ENCODE measurements at places on chromosomes 3 and 15. TPM values are rescaled to one million over a fixed set of nuclear protein-coding genes. Genes with fewer than 3 reads are reported as not detected.

- DNase-seq = no peak
Measured at GRCh38 chr3:177764933-177765332, 567.7 kb upstream of the TBL1XR1 start.

DNA sequence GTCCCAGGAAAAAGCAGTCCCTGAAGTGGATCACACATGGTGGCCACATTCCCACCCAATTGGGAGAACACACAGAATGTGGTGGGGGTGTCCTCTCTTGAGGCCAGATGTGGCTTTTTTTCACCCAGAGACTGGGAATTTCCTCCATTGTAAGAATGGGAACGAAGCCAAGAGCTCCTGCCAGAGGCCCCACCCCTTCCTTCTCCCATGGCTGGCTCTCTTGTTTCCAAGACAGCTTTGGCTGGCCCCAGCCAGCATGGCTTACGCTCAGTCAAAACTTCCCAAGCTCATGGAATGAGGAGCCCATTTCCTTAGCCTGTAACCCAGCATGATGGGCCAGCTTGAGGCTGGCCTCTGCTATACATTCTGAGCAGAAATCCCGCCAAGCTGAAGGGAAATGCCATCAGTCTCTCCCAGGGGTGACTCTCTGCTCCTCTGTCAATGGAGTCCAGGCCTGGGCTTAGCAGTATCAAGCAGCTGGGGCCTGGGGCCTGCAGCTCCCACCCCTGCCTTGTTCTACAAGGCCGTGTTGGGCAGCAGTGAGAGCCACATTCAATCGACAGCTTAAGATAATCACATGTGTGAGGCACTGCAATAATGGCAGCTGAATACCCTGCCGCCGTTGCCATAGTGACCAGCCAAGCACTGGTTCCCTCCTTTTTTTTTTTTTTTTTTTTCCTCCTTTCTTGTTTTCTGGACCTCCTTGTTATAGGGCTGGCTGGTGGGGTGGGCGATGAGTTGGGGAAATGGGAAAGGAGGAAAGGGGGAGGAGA is 142.4 kb downstream of the EPHB1 start:
- DNase-seq = no peak

GRCh38 chr15:85718271-85718971 is 76.3 kb downstream of the KLHL25 start:
- DNase-seq = no peak

DNA sequence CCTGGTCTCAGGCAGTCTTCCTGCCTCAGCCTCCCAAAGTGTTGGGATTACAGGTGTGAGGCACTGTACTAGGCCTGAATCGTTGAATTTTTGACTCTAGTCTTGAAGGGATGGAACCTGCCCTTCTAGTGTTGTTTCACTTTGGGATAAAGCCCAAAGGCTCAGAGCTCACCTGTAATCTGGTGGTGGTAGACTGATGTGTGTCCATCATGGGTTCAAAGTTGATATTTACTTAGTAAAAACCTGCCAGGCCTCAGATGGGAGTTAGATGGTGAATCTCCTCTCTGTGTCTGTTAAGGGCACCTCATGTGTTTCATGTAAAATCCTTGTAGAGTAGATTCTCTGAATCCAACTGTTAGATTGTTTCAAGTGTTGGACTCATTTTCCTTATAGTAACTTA is 41.1 kb downstream of the FNDC3B start:
- no peak for DNase-seq

DNA sequence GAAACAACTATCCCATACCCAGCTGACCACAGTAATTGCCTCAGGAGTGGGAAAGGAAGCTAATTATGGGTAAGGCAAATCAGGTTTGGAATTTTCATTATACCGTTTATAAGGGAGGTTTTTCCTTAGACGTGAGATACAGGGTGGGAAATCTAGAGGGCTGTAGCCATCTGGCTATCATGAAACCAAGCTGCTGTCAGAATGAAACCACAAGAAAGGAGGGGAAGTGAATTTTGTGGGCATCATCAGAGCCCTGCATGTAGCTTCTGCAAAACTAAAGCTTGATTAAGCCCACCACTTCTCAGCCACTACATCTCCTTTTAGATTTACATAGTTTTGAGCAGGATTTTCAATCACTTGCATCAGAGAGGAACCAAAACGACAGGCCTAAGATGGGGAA is 893.5 kb downstream of the TUSC7 start:
- DNase-seq = no peak

DNA sequence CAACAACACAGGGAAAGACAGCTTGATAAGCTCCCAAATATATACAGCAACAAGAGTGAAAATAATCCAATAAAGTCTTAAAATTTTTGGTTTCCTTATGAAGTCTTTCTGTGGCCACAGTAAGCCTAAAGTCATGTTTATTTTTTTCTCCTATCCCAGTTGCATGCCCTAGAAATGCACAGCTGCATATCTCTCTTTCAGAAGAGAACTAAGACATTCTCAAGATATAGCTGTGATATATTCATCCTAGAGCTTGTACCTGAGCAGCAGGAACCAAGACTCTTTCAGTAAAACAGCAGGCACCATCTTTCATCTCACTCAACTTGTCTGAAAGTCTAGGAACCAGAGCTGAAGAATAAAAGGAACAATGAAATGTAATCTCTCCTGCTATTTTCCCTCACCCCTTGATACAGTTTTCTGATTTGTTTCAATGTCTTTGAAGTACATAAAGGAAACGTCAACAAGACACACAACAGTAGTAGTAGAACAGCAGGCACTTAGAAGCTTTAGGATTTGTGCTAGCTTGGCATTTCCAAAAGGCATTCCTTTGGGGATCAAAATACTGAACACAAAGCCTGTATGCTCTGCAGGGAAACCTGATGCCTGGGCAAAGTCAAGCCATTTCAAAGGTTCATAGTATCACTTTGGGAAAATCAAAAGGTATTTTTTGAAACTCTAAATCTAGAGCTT is 536.8 kb downstream of the PYDC2 start:
- DNase-seq = no peak

DNA sequence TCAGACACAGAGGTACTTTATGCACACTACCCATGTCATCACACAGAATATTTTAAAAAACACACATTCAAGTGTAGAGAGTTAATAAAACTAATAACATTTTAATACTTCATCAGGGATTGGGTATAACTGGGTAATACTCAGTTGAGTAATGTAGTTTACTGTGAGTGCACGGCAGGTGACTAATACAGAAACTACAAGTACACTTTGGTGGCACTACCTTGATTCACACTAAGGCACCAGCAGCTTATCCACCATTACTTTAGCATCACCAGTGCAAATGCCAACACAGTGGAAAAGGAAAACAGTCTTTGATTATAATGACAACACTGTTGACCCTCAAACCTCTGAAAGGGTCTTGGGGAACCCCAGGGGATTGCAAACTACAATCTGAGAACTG is 33.6 kb downstream of the ZNF280D start:
- DNase-seq = no peak

- DNase-seq = no peak
Measured at GRCh38 chr15:82890338-82890994, 62.1 kb downstream of the HOMER2 start.

- no peak for DNase-seq
Measured at GRCh38 chr3:101665357-101665756, 11.6 kb downstream of the ZBTB11 start.

DNA sequence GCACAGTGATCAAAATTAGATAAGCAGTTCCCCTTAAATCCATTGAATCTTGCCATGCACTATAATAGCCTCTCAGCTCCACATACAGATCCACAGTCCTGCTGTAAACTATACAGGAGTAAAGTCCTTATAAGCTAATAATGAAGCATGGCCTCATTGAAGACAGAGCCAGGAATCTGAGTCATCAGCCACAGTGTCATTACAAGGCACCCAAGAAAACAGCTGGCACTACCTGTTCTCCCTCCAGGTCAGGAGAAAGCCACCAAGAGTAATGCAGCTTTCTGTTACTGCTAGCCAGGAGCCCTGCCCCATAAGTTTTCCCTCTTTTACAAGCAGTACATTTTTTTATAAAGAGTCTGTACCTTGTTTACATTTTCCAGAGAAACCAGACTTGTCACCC is 27.3 kb downstream of the WDR49 start:
- DNase-seq = no peak

DNA sequence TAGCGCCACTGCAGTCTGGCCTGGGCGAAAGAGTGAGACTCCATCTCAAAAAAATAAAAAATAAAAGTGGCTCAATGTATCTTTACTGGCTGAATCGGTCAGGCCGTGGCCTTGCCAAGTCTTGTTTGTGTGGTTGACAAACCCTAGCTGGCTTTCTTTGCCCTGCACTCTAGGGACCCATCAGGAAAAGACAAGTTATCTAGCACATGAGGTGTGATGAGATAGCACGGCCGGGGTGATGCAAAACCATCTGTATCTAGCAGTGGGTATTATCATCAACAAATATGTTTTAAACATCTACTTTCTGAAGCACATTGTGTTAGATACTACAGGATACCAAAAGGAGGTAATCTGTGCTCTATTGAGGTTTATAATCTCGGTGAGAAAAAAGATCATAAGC is 3.9 kb upstream of the DPP8 start:
- DNase-seq = no peak

DNA sequence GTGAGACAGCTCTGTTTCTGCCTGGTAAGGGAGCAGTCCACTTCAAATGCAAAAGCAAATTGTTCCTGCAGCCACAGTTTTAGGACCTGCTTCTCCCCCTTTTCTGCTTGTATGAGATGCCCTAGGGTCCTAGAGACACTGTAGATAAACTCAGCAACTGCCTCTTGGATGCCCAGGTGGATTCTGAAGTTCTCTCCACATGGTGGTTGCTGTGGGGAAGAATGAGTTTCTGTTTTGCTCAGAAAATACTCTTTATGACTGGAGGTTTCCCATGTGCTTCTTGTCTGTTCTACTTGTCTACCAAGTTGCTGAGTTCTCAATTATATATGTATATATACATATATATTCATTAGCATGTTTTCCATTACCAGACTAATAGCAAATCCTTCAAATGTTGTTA is 5.6 kb upstream of the ZNF80 start:
- DNase-seq = no peak

DNA sequence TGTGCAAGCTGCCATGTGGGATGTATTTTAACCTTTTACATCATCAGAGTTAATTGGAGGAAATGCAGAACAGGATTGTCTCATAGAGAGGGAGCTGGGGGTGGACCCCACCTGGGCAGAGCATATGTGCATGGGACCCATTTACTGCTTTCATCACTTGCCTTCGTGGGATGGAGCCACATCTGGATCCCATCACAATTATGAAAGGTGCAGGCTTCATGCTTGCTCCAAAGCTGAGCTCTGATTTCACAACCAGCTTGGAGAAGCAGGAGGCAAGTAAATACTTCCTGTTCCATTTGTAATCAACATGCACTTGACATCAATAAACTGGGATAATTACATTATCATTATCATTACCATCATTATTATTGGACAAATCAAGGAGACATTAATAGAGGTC is 161.9 kb downstream of the ALDH1A2 start:
- no peak for DNase-seq

- no peak for DNase-seq
Measured at GRCh38 chr3:71580636-71581456, 2.7 kb downstream of the FOXP1 start.

GRCh38 chr15:64774629-64775493 is 528 bp downstream of the RBPMS2 start:
- DNase-seq = no peak

DNA sequence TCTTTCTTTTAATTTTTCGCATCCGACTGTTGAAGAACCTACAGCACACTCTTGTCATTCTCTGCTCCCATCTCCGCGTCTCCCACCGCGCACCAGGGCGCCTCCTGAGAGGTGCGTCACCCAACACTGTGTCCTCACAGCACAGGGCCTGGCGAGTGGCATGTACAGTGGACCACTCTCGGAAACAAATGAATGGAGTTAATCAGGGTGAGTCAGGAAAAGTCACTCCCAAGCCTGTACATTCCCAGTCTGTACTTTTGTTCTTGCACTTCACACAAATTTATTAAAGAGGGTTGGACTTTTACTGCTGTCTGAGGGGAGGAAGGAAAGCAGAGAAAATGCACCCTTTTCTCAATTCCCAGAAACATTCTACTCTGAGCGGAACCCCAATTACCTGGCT is 625 bp downstream of the COL6A6 start:
- DNase-seq = peak; percentile 11

DNA sequence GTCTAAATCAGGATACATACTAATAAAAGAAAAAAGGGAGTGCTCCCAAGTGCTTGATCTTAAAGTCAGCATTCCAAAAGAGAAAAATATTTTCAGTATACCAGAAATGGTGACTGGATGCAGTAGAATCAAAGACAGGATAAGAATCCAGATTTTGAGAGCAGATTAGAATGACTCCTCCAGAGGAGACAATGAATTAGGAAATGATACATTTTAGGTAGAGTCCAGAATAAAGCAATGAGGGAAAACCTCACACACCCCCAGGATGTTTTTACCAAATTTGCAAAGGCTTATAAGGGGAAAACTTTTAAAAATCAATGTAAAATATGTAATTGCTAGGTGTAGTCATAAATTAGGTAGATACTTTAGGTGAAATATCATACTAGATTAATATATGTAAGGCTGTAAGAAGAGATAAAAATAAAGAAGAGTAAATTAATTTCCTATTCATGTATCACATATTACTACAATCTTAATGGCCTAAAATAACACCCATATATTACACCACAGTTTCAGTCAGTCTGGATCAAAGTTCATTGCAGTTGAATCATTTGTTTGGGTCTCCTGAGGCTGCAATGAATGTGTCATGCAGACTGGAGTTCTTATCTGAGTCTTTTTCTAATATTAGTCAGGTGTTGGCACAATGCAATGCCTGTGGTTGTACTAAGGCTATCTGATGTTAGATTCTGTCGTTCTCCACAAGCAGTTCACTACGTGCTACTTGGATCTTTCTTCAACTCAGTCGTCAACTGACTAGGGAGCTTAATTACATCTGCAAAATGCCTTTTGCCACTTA is 547.8 kb upstream of the EPHA6 start:
- DNase-seq = peak; percentile 67

SHC4 gene
- 1.5 TPM for total RNA-seq

NOX5 gene
- 0.33 TPM for total RNA-seq

PAK6 gene
- total RNA-seq = under 0.01 TPM

OIP5 gene
- 2.0 TPM for total RNA-seq

SLC27A2 gene
- total RNA-seq = 0.66 TPM

DUOXA2 gene
- total RNA-seq = not detected

TMOD3 gene
- 30.6 TPM for total RNA-seq

GP9 gene
- total RNA-seq = not detected

Data from fibroblast of lung (primary cell).